ENCODE measurements at places on chromosomes 7 and 10.

GRCh38 chr10:492836-493235, 196.6 kb downstream of the DIP2C start:
- no peak for DNase-seq

DNA sequence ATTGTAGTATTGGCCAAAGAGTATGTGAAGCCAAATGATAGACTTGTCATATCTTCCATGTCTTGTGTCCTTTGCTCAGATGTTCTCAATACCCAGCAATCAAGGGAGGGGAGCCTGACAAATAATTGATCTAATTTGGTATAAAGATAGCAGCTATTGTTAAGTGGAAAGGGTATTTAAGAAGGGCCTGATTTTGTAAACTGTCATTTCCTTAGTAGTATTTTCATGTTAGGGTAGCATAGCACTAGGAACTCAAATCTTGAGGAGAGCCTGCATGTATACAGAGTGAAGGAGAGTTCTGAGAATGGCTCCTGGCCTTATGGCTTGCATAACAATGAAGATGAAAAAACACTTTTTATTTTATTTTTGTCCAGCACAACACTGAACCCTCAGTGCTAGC, 53.1 kb downstream of the GNAI1 start:
- DNase-seq, result no peak

DNA sequence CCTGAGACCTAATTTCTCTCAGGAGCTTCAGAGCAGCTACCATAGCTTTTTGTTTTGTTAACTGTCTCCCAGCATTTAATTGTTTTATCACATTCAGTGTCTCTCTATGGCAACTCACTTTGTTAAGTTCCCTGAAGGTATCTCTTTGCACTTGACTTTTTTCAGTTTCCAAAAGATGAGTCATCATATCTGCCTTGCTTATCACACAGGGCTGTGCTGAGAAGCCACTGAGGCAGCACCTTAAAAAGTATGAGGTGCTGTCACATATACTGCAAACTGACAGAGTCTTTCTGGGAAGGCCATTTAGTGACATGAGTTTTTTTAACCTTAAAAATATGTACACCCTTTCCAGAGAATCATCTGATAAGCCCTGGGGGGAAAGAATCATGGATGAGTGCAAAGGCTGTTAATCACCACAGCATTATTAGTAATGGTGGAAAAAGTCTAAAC, 56.8 kb downstream of the PPP1R3C start:
- no peak for DNase-seq

DNA sequence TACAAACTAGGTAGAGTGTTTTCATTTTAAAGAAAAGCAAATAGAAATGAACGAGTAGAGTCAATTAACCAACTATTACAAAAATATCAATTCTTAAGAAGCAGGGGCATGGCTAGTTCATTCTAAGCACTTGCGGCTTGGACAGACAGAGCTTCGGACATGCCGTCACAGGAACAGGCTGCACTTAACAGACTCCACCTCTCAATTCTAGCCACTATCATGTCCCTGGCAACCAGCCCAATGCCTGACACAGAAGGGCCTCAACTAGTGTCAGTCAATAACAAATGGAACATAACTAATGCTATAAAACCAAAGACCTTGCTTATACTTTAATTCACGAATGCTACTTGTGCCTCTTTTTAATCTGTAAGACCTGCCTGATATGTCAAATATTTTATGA, 74.4 kb downstream of the TPK1 start:
- no peak for DNase-seq

DNA sequence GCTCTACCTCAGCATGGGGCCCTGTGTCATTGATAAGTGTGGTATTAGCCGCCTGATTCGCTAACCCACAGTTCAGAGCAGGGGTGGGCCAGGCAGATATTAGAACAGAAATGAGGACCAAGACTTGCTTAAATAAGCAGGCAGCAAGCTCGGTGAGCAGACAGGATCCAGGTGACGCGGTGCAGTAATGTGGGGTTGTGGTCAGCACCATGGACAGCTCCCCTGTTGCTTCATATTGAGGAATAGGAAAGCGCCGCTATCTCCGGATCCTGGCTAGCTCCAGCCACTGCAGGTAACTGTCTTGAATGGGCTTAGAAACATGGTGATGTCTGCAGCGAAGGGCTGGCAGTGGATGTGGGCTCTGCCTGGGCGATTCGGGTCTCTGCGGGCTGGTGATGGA, 51.3 kb upstream of the GPR26 start:
- peak; percentile 20 for DNase-seq

- DNase-seq, result no peak
These were observed 14.2 kb upstream of the RNF32 start for GRCh38 chr7:156626220-156626895.
